ENCODE measurements at places on chromosomes 11 and 22.

GRCh38 chr22:46021577-46021976, 44.6 kb upstream of the WNT7B start:
- DNase-seq: no peak

- peak; percentile 82 for DNase-seq
These were observed 471.9 kb downstream of the MIAT start for GRCh38 chr22:27129266-27129665.

- DNase-seq: no peak
These were observed 119.2 kb downstream of the ETS1 start for GRCh38 chr11:128468111-128468510.

DNA sequence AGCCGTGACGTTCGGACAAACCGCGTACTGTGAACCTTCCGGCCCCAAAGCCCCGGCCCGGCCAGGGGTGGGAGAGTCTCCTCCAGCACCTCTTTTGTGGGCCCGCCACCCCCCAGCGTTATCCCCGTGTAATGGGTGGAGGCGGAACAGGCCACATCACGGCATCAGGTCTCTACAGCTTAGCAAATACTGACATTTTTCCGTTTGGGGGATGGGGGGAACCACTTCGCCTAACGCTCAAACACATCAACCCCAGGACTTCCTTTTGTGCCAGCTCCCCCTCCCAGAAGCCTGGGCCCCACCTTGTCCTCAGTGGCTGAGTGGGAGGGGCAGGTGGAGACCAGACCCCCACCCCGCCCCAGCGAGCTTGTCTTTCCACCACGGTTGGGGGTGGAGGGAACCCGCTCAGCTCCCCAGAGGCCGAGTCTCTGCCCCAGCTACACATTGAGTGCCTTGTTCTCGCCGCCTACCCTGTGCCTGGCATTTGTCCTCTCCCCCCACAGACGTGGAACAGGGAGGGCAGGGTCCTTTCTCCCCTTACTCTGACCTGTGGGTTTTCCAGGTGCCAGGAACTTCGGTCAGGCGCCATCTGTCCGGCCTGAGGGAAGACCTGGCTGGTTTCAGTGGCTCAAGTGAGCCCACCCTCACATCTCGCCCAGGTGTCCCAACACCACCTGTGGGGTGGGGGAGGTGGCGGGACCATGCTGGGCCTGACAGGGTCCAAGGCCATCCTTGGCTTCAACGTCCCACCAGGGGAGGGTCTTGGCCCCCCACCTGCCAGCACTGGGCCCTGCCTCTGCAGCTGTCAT, 29.6 kb downstream of the SBF1 start:
- no peak for DNase-seq

DNA sequence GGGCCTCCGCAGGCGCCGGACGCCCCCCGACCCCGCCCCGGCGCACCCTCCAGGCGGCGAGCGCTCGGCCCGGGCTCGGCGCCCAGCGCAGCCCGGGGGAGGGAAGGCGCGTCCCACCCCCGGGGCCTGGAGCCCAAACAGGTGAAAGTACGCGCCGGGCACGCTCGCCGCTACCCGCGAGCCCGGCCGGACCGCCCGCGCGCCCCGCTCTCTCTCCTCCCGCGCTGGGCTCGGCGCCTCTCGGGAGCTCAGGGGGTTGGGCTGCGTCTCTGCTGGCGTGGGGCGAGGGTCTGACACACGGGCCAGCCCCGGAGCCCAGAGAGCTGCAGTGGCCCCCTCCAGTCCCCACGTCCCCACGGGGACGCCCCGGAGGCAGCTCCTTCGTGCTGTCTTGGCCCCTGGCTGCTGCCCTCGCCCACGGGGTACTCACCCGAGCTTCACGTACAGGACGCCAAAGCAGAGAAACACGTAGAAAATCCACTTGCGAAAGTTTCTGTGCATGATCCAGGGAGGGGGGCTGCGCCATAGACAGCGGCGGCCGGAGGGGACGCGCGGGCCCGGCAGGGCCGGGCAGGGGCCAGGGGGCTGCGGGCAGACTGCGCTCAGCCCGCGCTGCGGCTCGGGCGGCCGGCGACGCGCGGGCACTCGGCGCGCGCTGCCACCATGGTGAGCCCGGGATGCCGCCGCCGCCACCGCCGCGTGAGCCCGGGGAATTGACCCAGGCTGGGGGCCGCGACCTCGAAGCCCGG, 534 bp downstream of the WNT7B start:
- DNase-seq: no peak

DNA sequence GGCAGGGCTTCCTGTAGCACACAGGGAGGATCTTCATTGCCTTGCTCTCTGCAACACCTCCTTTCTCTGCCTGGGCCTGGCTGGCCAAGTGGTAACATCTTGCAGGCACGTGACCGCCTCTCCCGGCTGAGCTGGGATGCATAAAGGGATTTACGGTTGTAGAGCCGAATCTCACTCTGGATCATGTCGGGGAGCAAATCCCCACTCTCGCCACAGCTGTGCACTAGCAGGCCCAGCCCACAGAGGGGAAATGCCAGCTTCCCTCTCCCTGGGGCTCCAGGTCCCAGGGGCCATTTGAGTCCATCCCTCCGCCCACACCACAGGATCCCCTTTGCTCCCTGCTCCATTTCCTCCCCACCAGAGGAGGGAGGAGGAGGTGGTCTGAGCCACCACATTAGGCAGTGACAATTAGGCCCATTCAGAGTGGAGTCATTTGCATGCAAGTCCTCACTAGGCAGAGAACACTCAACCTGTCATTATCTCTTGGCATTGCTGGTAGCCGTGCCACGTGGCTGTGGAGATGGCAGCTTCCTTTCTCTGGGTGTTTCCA, 196.7 kb downstream of the DSCAML1 start:
- no peak for DNase-seq

- no peak for DNase-seq
These were observed 56.8 kb downstream of the CDKN1C start for GRCh38 chr11:2828585-2829330.

GRCh38 chr22:24564376-24565058, 8.7 kb downstream of the SNRPD3 start:
- no peak for DNase-seq

DNA sequence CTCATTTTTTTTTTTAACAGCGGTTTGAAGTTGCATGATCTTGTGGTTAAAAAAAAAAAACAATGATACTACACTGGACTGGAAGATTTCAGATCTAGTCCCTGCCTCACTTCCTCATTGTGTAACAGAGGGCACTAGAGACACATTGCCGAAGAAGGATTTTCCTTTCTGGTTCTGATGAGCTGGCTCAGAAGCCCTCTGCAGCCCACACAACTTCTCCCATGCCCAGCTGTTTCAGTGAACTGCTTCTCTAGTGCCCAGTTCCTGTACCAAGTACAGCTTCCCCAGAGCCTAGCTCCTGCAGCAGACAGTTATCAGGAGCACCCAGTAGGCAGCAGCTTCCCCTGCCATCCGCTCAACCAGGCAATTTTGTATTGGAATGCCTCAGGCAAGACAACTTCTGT, 29.5 kb upstream of the ANO5 start:
- no peak for DNase-seq

- DNase-seq: no peak
These were observed 1.8 kb downstream of the FLI1 start for GRCh38 chr11:128695539-128696221.

DNA sequence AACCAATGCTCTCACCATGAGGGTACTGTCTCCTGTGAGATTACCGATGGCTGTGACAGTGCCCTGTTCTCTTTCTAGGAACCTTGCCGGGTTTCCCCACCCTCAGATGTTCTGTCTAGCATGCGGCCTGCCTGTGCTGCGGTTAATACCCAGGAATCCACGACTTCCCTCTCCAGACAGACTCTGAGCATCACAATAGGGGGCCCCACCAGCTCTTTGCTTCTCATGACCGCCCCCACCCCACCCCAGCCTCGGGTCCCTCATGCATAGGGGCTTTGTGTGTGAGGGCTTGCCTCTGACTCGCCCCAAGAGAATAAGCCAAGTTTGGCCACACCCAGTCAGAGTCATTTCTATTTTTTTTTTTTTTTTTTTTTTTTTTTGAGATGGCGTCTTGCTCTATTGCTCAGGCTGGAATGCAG, 10.3 kb downstream of the PARVG start:
- no peak for DNase-seq

DNA sequence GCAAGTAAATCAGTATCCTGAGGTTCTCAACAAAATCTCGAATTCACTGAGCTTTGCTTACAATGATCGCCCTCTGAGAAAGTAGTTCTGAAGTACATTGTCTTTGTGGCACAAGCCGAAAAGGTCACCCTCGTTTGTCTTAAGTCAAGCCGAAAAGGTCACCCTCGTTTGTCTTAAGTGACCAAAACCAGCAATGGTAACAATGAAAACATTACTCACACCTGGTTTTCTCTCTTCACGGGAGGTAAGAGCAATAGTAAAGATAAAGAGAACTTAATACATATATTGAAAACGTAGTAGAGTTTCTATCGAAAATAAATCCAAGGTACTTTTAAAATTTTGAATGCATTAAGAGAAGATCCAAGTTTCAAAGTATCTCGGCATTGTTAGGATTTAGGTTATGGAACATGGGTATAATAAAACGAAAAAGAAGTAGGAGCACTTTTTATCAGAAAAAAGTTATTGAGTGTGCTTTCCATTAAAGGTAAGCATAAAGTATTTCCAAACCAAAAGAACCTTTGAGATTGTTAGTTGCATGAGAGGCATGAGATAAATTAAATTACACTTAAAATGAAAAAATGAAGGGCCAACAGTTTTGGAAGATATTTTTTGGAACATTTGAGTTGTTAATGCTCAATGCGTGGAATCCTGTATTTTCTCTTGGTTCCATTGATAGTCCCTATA, 1.2 kb downstream of the BARX2 start:
- DNase-seq: no peak

DNA sequence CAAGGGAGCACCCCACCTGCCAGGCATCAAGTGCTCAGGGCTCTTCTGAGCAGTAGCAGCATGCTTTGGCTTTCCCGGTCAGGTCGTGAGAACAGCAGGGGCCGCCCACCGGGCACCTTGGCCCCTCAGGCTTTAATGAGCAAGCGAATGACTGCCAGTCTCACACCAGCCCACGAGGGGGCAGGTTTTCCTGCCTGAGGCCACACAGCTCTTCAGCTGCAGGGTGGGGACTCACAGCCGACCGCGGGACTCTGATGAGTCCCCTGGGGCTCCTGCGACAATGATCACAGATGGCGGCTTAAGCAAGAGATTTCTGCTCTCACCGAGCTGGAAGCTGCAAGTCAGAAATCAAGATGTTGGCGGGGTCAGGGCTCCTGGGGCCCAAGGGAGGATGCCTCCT, 14.3 kb upstream of the FGF19 start:
- peak; percentile 5 for DNase-seq

DNA sequence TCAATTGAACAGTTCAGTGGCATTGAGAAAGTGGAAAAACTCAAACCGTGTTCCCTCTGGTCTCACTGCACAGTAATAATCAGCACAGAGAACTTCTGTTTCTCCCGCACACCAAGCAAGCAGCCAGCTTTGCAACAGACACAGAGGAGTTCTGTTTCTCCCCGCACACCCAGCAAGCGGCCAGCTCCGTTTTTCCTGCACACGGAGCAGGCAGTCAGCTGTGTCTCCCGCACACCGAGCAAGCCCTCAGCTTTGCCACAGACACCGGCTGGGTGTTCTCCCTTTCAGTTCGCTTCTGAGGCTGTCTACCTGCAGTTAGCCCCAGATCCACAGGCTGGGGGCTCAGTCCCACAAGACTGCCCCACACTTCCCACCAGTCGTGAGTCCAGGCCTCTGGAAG, 9.9 kb upstream of the TALDO1 start:
- DNase-seq: no peak

- DNase-seq: no peak
These were observed 4.2 kb downstream of the TBC1D22A start for GRCh38 chr22:46766611-46767010.

DNA sequence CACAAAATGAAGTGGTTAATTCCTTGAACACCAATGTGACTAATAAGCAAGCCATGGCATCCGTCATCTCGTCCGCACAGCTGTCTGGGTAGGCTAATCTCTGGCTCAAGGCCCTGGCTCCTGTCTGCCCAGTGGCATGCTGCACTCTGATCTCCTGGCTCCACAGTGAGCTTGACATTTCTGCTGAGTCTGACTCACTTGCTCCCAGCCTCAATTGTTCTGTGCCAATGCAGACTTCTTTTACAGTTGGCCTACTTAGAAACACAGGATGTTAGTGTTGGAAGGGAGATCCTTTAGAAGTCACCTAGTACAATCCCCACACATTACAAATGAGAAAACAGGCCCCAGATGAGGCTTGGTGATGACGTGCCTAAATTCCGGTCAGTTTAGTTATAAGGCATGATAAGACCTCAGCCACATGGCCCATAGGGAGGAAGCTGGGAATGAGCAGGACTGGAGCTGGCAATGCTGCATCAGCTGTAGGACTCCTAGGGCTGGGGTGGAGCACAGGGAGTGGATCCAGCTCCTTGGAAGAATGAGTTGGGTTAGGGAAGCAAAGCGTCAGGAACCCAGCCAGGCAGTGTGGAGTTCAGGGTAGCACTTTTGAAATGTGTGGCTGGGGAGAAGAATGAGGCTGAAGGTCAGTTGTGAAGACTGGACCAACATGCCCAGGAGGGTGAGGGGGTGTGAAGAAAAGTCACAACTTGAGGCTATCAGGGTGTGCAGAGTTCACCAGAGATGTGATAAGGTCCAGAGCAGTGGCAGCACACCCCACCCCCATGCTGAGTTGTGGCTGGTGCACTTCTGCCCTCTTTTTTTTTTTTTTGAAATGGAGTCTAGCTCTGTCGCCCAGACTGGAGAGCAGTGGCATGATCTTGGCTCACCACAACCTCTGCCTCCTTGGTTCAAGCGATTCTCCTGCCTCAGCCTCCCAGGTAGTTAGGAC, 70.2 kb upstream of the EED start:
- DNase-seq: no peak

GRCh38 chr11:16925561-16926065, 88.6 kb downstream of the PLEKHA7 start:
- no peak for DNase-seq

GRCh38 chr11:68661697-68662603, 22.4 kb upstream of the GAL start:
- no peak for DNase-seq

- no peak for DNase-seq
These were observed 47.4 kb upstream of the B3GAT1 start for GRCh38 chr11:134459246-134460061.

- DNase-seq: no peak
These were observed 30.9 kb upstream of the SLC35C1 start for GRCh38 chr11:45773786-45774655.

GRCh38 chr11:133520707-133521106, 11.6 kb downstream of the OPCML start:
- no peak for DNase-seq
